ENCODE measurements at places on chromosomes 7 and 10.

GRCh38 chr7:87498893-87499292 is 23.4 kb upstream of the ABCB4 start:
- no peak for DNase-seq

GRCh38 chr7:93148144-93148543 is at the start of gene SAMD9L:
Gene SAMD9L (minus strand): TSS chr7:93148385. CDS start chr7:93135971, 12,414 bp downstream.
- DNase-seq, result peak; percentile 25

- DNase-seq, result no peak
Observed at GRCh38 chr10:8248868-8249267, 194.4 kb downstream of the GATA3 start.

GRCh38 chr10:129963641-129964501 is at the start of gene EBF3:
Gene EBF3 (minus strand): TSS chr10:129964274. CDS start chr10:129963768, 506 bp downstream.
- peak; percentile 75 for DNase-seq

DNA sequence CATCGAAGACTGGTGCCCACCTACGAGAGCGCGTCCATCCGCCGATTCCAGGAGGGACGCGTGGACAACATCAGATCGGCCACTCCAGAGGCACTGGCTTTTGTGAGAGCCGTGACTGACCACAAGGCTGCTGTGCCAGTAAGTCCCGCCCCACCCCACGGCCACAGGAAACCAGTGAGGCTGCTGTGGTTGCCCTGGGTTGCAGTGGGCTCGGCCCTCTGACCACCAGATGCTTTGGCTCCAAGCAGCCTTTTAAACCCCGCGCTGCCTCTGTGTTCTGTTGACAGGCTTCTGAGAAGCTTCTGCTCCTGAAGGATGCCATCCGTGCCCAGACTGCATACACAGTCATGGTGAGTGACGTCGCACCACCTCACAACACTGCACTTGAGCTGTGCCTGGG is 24.4 kb upstream of the C10orf53 start:
- no peak for DNase-seq

DNA sequence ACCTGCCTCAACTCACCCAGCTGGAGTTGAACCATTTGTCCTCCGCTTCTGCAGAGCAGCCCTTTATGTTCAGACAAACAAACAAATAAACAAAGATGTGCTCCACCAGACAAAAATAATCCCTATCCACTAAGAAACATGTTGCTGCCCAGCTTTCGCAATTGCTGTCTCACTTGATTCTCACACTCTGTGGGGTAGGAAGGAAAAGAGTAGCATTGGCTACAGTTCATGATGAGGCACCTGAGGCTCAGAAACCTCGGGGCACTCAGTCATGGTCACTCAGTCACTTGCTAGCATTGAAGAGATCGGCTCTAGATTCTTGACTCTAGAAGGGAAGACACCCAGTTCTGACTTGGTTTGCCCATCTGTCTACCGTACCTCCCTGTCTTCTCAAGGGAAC is 88.0 kb upstream of the ZMIZ1 start:
- no peak for DNase-seq

DNA sequence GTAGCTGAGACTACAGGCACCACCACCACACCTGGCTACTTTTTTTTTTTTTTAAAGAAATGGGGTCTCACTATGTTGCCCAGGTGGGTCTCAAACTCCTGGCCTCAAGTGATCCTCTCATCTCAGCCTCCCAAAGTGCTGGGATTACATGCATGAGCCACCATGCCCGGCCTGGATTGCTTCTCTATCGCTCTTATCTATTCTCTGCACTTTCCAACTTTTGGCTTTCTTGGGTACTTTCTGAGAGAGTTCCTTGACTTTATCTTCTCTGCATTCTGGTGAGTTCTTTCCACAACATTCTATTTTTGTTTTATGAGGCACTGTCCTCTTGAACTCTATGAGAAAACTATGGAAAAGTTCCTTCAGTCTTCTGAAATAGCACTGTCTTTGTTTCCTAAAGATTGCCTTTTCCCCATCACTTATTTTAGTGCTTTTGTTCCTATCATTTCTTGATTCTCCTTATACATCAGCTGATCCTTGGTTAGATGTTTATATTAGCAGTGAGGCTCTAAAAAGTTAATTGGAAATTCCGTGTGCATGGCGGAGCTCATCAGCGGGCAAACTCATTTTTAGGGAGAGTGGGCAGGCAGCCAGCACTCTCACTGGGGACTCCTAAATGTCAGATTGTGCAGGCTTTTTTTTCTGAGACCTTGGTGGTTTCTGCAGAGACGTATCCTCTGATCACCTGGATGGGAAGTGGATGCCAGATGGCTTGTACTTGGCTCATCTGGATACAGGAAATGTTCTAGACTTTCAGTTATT is 43.9 kb downstream of the HIP1 start:
- no peak for DNase-seq

DNA sequence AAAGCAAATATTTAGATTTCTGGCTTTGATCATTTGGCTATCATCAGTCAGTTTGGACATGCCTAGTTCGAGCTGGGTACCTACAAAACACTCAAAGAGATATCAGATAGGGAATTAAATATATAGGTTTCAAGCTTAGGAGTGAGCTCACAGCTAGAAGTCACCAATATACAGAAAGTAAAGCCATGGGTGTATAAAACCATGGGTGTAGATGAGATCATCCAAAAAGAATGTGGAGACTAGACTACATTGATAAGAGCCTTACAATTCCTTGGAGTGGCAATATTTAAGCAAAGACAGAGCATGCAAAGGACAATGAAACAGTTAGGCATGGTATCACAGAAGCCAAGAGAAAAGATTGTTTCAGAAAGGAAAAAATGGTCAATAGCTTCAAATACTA is 7.2 kb upstream of the RALA start:
- DNase-seq, result no peak

DNA sequence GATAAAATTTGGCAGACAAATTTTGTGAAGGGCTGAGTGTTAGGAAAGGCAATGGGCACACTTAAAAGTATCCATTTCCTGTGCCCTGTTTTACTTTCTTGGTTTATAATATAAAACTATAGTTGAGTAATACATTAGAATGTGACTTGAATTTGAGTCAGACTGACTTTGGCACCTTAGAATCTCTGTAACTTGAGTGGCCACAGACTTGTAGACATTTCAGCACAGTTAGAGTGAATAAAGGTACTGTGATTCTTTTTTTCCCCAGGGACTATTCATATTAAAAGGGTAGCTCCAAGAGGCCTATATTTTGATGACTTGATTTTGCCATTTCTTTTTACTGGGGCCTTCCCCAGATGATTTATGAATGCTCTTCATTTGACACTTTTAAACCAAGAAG is 22.4 kb downstream of the GBF1 start:
- peak; percentile 82 for DNase-seq

GRCh38 chr7:154919344-154920225 is 83.3 kb downstream of the PAXIP1 start:
- no peak for DNase-seq

- no peak for DNase-seq
Observed at GRCh38 chr7:105212212-105212611, 176.5 kb downstream of the SRPK2 start.

DNA sequence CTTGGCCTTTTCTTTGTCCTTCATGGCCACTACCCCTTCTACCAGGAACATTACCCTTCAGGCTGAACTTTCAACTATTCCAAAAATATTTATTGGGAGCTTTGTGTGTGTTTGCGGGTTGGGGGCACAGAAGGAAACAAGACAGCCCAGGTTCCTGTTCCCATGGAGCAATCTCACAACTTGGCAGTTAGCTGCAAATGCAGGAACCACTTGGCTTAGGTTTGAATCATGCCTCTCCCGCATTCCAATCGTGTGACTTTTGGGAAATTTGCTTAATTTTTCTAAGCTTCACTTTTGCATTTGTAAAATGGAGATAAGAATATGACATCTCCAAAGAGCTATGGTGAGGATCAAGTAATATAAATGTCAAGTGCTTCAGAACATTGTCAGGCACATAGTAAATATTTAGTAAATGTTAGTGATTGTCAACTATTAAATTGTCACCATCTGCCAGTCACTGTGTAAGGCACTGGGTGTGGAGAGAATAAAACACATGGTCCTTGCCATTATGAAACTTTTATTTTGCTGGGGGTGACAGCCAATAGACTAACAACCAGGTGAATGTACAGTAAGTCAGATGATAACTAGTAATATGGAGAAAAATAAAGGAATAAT is 277.1 kb downstream of the SNX13 start:
- peak; percentile 90 for DNase-seq

Data from AG10803 (cell line).